ENCODE measurements at places on chromosomes 7 and 10.

DNA sequence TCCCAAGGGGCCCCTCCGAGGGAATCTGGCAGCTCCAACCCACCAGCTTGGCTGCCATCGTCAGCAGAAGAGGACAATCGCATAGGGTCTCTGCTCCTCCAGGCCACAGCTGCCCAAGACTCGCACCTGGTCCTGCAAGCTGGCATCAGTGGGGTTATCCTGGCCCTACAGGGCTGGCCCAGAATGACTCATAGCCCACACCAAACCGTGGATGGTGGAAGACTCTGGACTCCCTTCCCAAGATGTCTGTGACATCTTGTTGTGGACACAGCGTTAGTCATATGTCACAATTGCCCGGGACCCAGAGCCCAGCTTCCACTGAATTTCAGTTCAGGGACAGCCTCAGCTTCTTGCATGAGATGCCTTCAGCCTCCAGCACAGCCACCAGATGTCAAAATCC lies 91.5 kb upstream of the CUX1 start:
- DNase-seq = no peak
- H3K36me3 ChIP-seq = no peaks in the 10 kb centered on the region
- no peak overlapping the region for H3K4me3 ChIP-seq
- no peaks in the 10 kb centered on the region for H3K27me3 ChIP-seq

DNA sequence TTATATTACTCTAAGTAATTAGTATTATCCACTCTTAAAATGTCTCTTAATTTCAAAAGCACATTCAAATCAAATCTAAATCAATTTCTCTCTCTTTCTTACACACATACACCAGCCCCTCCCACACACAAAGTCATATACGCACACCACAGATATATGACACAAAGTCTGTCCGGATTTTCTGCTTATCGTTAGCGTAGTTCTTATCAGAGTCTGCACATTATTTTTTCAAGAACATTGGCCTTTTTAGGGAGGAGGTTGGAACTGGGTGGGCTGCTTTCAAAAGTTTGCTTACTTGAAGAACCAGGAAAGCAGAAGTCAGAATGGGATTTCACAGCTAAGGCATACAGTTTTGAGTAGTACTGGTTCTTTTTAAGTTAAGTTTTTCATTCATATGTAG lies 387.6 kb upstream of the CHRM2 start:
- H3K27ac ChIP-seq = no peak overlapping the region
- H3K27me3 ChIP-seq = no peaks in the 10 kb centered on the region
- H3K36me3 ChIP-seq = no peaks in the 10 kb centered on the region
- H3K4me3 ChIP-seq = no peak overlapping the region

DNA sequence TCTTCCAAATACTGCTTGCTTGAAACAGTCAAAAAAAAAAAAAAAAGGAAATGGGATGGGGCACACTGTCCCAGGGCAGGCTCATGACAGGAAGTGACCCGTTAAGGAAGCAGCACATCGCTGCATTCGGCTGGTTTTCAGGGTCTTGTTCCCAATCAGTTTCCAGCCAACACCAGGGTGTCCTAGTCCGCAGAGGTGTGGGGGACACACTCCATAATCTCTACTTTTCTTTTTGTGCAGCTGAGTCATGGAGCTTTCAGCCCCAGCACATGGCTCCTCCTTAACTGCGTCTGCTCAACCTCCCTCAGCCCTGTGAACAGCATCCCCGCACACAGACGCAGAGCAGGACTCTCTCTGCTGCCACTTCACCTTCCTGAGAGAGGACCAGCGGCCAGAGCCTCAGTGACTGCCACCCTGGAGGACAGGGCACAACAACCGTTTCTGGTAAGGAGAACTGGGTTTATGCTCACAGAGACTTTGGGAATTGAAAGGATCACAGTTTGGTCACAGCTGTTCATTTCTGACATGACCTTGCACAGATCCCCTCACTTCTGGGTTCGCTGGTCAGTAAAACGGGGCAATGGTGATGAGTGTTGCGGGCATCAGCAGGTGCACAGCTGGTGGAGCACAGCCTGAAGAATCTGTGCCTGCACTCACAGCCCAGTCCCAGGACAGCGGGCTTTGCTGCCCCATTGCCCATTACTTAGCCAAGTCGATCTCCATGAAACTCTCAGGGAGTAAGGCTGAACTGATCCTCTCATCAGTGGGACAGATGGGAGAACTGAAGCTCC lies at the start of gene GIMAP5:
Gene GIMAP5, plus strand, starts transcription at position 154 of the 791 bp plus-strand sequence. CDS start 3,467 bp downstream, outside the sequence.
- peak; percentile 22 for DNase-seq
- H3K27ac ChIP-seq = peak within 1 kb of the TSS; percentile 36
- H3K4me1 ChIP-seq = peaks cover 21% of the 10 kb centered on the region
- H3K27me3 ChIP-seq = no peaks in the 10 kb centered on the region

- no peak for DNase-seq
- H3K4me1 ChIP-seq = peaks cover 14% of the 10 kb centered on the region
- H3K27me3 ChIP-seq = no peaks in the 10 kb centered on the region
- H3K4me3 ChIP-seq = no peak overlapping the region
- H3K27ac ChIP-seq = no peak overlapping the region
- no peaks in the 10 kb centered on the region for H3K36me3 ChIP-seq
Observed at GRCh38 chr10:98469001-98469931, 22.5 kb upstream of the HPS1 start.

DNA sequence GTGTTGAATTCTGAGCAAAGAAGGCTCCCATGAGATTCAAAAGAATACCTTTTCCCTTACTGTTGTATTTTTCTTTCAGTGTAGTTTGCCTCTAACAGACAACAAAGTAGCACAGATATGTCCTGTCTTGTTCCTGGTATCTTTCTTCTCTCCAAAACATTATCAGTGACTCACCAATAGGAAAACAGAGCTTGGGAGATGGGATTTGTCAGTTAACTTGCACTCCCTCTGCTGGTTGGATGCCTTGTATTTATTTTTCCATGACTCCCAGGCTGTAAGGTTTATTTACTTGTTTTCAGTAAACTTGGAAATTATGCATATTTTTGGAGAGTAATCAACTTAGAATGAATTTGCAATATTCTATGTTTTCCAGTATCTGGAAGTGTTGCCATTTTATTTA lies 129.7 kb downstream of the SAMD9 start:
- H3K27ac ChIP-seq = no peak overlapping the region
- H3K4me1 ChIP-seq = no peaks in the 10 kb centered on the region
- DNase-seq = no peak
- H3K4me3 ChIP-seq = no peak overlapping the region
- H3K36me3 ChIP-seq = no peaks in the 10 kb centered on the region

GRCh38 chr10:68345621-68346020 lies 12.9 kb upstream of the PBLD start:
- H3K36me3 ChIP-seq = peaks cover 58% of the 10 kb centered on the region
- DNase-seq = no peak
- H3K4me1 ChIP-seq = no peaks in the 10 kb centered on the region
- H3K27ac ChIP-seq = no peak overlapping the region
- no peak overlapping the region for H3K4me3 ChIP-seq

- no peak overlapping the region for H3K4me3 ChIP-seq
- DNase-seq = no peak
- H3K4me1 ChIP-seq = no peaks in the 10 kb centered on the region
- H3K36me3 ChIP-seq = no peaks in the 10 kb centered on the region
- peaks cover 4% of the 10 kb centered on the region for H3K27me3 ChIP-seq
Observed at GRCh38 chr10:86091216-86091615, 275.4 kb downstream of the GRID1 start.

DNA sequence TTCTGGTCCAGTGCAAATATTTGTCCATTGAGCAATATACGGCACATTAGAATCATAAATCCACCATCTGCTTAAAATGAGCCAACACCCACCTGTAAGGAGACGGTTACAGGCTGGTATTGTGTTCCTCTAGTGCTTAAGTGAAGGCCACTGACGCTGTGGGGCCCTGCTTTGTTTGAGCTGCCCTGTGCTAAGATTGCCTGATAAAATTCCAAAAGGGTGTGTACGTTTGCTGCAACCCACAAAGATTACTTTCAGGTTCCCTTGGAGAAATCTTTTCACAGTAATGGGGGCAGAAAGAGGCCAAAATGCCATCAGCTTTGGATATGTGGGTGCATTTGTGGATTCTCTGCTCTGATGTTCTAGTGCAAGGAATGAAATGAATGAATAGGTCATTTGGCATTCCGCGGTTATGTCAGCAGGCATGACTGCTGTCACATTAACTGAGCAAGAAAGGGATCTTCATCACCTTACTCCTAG lies 34.4 kb downstream of the AGR3 start:
- H3K36me3 ChIP-seq = no peaks in the 10 kb centered on the region
- H3K4me3 ChIP-seq = no peak overlapping the region
- no peaks in the 10 kb centered on the region for H3K27me3 ChIP-seq
- H3K4me1 ChIP-seq = peaks cover 50% of the 10 kb centered on the region

GRCh38 chr7:104653825-104654401 lies 325.5 kb downstream of the LHFPL3 start:
- H3K4me1 ChIP-seq = peaks cover 5% of the 10 kb centered on the region
- H3K36me3 ChIP-seq = no peaks in the 10 kb centered on the region
- no peak overlapping the region for H3K4me3 ChIP-seq
- DNase-seq = no peak
- H3K27me3 ChIP-seq = peaks cover 10% of the 10 kb centered on the region
- no peak overlapping the region for H3K27ac ChIP-seq

DNA sequence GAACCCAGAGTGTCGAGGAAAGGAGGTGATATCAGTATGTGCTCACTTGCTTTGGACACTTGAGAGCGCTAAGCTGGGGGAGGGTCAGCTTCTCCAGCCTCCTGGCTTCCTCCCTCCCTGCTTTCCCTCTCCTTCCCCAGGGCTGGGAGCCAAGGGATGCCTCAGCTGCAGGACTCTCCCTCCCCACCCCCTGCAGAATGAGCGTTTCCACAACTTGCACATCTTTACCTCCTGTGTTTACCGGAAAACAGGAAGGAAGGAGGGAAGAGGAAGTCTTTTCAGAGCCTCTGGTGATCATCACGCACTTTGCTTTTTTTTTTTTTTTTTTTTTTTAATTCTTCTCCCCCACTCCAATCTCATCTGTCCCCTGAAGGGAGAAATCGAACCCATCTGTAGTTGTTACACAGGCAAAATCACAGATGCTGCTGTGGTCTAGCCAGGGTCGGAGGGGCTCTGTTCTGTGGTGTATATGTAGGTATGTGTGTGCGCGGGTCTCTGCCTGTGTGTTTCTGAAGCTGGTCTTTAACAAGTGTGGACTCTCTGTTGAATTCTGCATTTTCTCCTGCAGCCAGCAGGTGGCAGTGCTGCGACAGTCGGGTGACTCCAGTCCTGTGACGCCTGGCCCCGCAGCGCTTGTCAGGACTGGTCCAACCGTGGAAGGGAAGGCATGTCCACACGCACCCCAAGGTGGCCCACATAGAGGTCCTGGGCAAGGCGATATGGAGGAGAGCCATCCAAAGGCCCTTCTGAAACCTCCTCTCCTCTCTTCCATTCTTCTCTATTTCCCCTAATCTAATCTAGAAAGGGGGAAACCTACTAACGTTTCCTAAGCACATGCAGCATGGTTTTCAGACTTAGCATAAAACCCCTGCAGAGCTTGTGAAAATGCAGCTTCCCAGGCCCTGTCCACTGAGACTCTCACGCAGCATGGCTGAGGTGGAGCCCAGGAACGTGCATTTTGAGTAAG lies 257.6 kb downstream of the PLXNA4 start:
- no peaks in the 10 kb centered on the region for H3K4me1 ChIP-seq
- H3K36me3 ChIP-seq = no peaks in the 10 kb centered on the region
- H3K4me3 ChIP-seq = no peak overlapping the region
- H3K27me3 ChIP-seq = peaks cover 6% of the 10 kb centered on the region
- no peak overlapping the region for H3K27ac ChIP-seq
- peak; percentile 94 for DNase-seq

DNA sequence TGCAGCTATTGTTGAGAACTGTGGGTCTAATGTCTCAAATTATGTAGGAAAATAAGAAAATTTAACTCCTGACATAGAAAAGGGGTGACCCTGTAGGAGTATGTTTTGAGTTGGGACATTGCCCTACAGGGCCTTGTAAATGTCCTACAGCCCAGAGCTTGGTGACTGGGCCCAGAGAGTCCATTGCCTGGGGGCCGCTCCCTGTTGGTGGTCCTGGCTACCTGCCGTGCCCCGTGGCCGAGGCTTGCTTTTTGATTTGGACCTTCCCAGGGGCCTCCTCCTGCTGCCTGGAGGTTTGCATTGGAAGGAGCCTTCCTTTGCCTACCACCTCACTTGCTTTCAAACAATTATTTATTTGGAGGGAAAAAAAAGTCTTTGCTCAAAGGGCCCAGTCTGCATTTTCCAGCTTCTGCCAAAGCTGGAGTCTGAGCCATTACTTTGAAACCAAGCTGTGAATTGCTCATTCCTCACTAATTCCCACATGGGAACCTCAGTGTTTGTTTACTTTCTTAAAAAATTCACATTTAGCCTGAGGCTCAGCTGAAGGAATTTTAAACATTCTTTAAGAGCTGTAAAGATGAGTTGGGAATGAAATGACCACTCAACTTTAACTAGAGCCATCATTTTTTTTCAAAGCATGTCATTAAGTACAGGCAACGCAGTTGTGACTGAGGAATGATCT lies 355.0 kb downstream of the GLRX3 start:
- H3K27ac ChIP-seq = no peak overlapping the region
- no peaks in the 10 kb centered on the region for H3K27me3 ChIP-seq
- no peak for DNase-seq
- no peaks in the 10 kb centered on the region for H3K4me1 ChIP-seq

- no peaks in the 10 kb centered on the region for H3K36me3 ChIP-seq
- peaks cover 14% of the 10 kb centered on the region for H3K4me1 ChIP-seq
- H3K27ac ChIP-seq = no peak overlapping the region
- no peak overlapping the region for H3K4me3 ChIP-seq
Observed at GRCh38 chr7:55427800-55428199, 62.7 kb downstream of the LANCL2 start.

DNA sequence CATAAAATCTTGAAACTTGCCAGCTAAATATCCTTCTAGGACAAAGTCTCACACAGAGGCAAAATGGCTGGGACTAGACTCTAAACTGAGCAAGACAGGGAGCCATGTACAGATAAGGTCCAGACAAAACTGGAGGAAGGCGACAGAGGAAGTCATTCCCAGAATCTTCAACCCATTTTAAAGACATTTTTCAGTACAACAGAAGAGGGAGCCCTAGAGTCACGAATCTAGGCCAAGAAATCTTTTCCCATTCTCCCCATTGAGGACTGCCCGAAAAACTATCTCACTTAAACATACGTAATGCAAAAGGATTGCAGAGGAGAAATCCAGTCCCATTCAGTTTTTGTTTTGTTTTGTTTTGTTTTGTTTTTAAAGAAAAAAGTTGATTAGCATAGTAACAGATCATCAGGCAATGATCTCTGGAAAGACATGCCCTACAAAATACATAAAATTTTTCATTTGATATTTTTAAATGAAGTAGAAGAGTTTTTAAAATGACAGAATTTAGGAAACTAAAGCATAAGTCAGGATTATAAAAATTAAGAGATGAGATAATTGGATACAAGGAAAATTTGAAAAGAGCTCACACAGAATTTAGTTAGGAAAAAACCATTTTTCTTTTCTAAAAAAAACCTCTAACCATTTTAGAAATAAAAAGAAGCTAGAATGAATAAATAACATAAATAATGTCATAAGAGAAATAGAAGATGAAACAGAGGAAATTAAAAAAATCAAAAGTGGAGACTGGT lies 16.9 kb upstream of the PRF1 start:
- no peak overlapping the region for H3K4me3 ChIP-seq
- no peak for DNase-seq
- H3K4me1 ChIP-seq = peaks cover 16% of the 10 kb centered on the region
- H3K36me3 ChIP-seq = no peaks in the 10 kb centered on the region
- H3K27ac ChIP-seq = no peak overlapping the region
